ENCODE measurements at places on chromosomes 7 and 10.
A peak's percentile ranks its signal among the peaks of the same experiment; 100 is the strongest.

GRCh38 chr10:90328459-90328858, 529.4 kb downstream of the HTR7 start:
- no peak for DNase-seq

GRCh38 chr10:55220975-55221374, 419.9 kb upstream of the PCDH15 start:
- no peak for DNase-seq

DNA sequence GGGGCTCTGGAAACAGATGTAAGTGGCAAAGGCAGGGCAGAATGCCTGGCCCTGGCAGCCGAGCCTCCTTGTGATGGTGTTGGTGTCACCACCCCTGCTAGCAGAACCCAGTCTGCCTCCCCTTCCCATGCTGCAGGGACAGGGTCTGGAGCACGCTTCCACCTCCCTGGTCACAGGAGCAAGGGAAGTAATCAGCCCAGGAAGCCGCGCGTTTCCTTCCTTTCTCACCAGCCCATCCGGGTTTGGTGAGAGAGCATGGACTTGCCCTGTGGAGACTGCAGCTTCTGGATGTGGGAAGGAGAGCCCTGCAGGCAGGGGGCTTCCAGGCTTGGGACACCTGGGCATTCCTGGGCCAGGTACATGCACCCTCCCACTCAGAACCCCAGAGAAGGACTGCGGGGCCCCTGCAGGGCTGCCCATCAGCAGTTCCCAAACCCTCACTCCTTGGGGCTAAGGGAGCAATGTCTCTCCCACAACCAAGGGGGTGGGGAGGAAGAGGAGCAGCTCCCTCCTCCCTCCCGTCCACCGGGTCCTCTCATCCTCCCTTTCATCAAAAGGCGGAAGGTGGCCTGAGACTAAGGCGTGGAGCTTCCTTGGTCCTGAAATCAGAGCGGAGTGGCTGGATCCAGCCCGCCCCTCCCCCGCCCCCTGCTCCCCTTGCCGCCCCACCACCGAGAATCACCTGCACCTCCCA, 1.8 kb downstream of the MMRN2 start:
- no peak for DNase-seq

DNA sequence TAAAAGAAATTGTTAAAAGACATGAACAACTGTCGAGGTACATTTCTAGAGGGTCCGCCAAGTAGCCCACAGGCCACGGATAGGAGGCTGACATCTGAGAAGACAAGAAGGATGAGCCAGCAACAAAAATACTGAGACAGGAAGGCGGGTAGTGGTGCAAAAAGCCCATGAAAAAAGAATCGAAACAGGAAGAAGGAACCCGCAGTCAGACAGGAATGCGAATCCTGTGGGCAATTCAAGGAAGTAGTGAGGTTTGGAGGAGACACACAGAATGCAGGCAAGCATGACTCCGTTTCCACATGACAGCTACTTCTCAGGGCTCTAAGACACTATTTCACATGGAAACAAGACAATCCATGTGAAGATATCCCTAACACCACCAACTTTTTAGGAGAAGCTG, 125.2 kb downstream of the DOCK4 start:
- no peak for DNase-seq

GRCh38 chr10:16966991-16967865, 150.0 kb upstream of the RSU1 start:
- no peak for DNase-seq

GRCh38 chr10:53396876-53397275, 624.3 kb upstream of the MBL2 start:
- no peak for DNase-seq

DNA sequence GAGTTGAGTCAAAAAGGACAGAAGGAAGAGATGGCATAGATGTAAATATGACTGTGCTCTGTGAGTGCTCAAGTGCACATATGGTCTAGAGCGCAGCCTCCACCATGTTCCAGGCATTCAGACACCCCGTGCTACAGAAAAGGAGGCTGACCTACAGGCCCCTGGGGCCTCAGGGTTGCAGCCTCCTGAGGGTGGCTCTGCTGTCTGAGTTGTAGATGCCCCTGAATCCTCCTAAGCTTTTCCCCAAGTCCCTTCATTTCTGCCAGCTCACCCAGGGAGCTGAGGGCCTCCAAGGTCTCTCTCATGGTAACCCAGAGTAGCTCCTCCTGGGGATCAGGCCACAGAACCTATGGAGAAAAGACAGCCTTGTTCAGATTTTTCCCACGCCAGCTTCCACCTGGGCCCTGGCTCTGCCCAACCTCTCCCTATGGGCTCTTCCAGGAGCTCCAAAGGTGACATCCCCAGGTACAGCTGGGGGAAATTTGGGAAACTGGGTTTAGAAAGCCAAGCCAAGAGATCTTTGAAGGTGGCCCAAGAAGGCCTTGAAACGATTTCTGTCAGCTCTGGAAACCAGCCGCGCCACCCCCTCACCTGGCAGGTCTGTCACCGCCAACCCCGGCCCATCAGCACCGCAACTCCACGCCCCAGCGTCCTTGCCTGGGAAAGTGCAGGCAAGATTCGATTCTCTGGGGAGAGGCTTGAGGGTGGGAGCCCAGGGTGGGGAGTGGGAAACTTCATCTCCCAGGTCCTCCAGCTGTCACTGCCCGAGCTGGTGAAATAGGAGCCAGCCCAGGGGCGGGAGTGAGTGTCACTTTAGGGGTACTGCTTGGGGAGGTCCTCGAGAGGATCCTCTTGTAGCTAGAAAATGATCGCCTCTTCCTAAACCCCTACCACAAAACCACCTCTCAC, 2.4 kb downstream of the ZNF467 start:
- DNase-seq = no peak

DNA sequence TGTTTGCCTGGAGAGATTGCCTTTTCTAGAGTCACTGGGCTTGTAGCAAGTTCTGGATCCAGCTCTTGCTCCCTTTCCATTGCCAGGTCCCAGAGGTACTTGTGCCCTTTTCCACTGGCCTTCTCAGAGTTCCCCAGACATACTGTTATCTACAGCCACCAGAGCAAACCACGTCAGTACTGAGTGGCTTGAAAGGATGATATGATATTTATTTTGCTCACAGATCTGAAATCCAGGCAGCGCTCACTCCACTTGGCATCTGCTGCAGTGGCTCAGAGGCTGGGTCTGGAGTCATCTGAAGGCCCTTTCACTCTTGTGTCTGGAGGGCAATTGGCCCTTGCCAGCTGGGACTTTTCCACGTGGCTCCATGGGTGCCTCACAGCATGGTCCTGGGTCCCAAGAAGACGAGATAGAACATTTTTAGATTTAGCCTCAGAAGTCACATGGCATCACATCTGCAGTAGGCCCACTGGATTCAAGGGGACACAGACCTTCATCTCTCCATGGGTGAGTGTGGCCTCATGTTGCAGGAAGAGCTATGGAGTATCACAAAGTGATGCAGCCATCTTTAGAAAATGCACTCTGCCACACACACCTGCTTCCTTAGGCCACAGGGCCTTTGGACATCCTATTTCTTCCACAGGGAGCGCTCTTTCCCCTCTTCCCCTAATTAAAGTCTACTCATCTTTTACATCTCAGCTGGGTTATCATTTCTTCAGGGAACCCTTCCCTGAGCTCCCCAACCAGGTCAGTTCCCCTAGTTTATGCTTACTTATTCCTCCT, 22.9 kb upstream of the TCF7L2 start:
- no peak for DNase-seq

- DNase-seq = no peak
These were observed 209.5 kb downstream of the HERPUD2 start for GRCh38 chr7:35485436-35485835.

- no peak for DNase-seq
These were observed 69.3 kb downstream of the GLI3 start for GRCh38 chr7:42167631-42168236.

GRCh38 chr7:103964269-103964668, 25.2 kb downstream of the RELN start:
- no peak for DNase-seq

- DNase-seq = no peak
These were observed 126.9 kb upstream of the TBX20 start for GRCh38 chr7:35380739-35381224.

GRCh38 chr7:6691609-6692106, 15.1 kb downstream of the ZNF12 start:
- DNase-seq = no peak

- no peak for DNase-seq
These were observed 44.7 kb downstream of the AVL9 start for GRCh38 chr7:32539919-32540531.

DNA sequence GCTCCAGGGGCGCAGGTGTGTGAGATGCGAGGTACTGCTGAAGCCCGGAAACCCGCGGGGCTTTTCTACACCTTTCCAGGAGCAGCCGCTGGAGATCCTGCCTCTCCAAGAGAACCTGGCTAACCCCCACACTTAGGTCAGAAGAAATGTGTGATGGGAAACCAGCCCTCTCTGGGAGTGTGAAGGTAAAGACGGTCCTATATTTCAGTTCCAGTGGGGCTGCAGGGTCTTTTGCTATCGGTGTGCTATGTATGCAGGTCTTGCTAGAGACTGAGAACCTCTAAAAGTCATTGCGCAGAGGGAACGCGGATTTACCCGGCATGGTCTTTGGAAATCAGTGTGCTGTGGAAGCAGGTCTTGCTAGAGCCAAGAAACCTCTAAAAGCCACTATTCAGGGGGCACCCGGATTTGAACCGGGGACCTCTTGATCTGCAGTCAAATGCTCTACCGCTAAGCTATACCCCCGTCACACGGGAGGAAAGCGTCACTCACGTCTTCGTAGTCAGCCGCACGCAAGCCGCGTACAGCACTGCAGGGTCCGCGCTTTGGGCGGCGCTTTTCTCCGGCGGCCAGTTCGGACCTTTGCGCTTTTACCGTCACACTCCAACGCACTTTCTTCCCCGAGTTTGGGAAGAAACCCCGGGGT, 46.0 kb downstream of the ZNF777 start:
- DNase-seq = no peak

- DNase-seq = no peak
These were observed 18.7 kb upstream of the ARID5B start for GRCh38 chr10:61882621-61883370.

DNA sequence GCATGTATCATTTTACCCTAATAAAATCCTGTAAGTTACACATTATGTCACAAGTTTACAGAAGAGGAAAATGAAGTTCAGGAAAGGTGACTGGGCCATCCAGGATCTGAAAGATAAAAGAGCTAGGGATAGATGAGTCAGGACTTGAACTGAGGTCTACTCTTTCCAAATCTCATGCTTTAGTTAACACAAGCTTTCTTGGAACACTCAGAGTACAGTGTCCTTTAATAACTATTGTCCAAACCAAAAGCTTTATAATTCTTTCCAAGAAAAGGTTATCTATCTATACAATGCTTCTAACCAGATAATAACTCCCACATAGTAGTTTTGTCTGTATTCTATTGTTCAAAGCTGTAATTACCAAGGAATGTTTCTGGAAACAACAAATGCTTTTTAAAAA, 164.6 kb downstream of the LRRN3 start:
- no peak for DNase-seq

- no peak for DNase-seq
These were observed 116.7 kb upstream of the IMMP2L start for GRCh38 chr7:111678986-111679385.

GRCh38 chr10:116160271-116160670, 112.7 kb downstream of the GFRA1 start:
- no peak for DNase-seq

GRCh38 chr7:105487579-105488571, 34.2 kb downstream of the PUS7 start:
- DNase-seq = peak; percentile 29

- no peak for DNase-seq
These were observed 110.3 kb upstream of the SP8 start for GRCh38 chr7:20896996-20897395.

- no peak for DNase-seq
These were observed 79.3 kb upstream of the ST8SIA6 start for GRCh38 chr10:17533731-17534130.

DNA sequence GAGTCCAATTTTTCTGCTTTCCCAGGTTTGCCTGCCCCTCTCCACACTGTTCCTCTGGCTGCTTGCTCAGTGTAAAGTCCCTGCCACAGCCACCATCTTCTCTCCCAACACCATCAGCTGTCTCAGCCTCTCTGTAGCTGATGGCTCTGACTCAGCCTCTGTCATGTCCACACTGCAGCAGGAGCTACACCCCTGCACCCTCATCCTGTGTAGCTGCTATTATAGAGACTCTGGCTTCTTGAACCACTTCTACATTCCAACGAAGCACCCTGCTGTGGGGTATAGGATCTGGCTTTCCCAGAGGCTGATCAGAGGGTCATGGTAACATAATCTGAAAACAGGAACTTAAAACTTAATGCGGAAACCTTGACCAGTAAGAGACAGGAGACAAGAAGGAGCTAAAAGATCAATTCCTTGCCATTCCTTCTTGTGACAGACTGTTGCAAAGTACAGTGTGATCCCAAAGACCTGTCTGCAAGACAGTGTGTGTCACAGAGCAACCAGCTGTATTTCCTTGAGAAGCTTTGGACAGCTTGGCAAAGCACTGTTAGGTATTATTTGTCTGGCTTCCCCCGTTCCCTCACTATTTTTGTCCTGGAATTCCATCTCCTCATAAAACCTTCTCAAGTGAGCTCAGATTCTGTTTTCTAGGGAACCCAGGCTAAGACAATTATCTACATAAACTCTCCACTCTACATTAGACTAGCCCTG, 42.3 kb downstream of the NRCAM start:
- no peak for DNase-seq

- DNase-seq = no peak
These were observed 114.9 kb downstream of the TRRAP start for GRCh38 chr7:98993024-98993897.

GRCh38 chr7:48087349-48087748, 1.7 kb upstream of the UPP1 start:
- no peak for DNase-seq

GRCh38 chr7:154373956-154374355, 321.8 kb downstream of the DPP6 start:
- no peak for DNase-seq

- no peak for DNase-seq
These were observed 31.7 kb downstream of the POLR1F start for GRCh38 chr7:19677180-19677579.

- no peak for DNase-seq
These were observed 69.5 kb downstream of the RAPGEF5 start for GRCh38 chr7:22287412-22287811.

DNA sequence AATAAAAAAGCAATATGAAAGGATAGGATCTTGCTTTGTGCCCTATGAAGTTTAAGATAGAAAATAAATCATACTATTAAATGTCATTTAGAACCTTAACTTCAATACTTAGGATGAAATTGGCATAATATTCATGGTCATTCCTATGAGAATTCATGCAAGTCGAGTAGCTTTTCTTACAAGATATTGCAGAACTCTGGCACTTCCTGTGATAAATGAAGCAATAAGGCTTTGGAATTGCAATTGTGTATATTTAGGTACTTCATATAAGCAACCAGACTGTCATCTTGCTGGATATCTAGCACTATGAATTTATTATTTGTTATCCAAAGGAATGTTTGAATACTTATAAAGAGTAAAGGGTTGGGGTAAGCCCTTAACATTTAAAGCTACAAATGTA, 116.5 kb downstream of the ZNF438 start:
- no peak for DNase-seq
